Left renal pelvis (tissue), 4 donors: ENCODE measurements at places on chromosomes 2 and 18. TPM values are rescaled to one million over a fixed set of nuclear protein-coding genes. Genes with fewer than 3 reads are reported as not detected.

Gene RIT2
- not detected for polyA plus RNA-seq

Gene COL4A4
- 44.2 TPM for polyA plus RNA-seq

Gene DSG4
- not detected for polyA plus RNA-seq

Gene B3GNT7
- polyA plus RNA-seq = 3.3 TPM

Gene GPR39
- 4.4 TPM for polyA plus RNA-seq

Gene SCN7A
- polyA plus RNA-seq = 14.3 TPM

GRCh38 chr2:232018181-232018580 is 56.7 kb downstream of the DIS3L2 start:
- no peak for DNase-seq

DNA sequence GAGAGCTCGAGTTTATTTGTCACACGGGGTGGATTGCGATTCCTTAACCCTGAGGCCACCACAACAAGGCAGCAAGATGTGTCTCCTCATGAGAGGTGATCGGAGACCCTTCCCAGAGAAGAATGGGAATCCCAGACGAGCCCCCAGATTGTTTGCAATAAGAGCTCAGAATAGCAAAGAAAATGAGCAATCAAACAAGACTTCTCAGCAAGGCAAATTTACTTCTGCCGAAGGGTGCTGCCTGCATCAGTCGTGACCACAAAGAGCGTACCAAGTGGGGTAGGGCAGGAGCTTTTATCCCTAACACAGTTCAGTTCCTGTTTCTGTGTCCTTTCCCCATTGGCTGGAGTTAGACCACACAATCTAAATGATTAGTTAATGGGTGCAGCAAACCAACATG is 237.5 kb upstream of the SYT4 start:
- DNase-seq = no peak

GRCh38 chr2:237319887-237320286 is 94.1 kb downstream of the COL6A3 start:
- DNase-seq = no peak

DNA sequence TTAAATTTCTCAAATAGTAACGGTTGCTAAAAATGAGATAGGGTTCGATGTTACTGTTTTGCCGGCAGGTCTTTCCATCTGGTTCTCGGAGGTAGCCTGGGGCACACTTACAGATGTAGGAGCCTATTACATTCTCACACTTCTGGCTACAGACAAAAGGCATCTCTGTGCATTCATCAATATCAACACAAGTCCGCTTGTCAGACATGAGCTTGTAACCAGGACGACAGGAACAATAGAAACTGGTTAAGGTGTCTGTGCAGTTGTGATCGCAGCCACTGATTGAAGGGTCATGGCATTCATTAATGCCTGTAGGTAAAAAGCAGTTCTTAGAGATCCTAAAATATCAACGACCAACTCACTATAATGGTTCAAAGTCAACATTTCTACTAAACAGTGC is 116.3 kb downstream of the DHRS9 start:
- DNase-seq = no peak

GRCh38 chr2:69933254-69933828 is 18.4 kb downstream of the MXD1 start:
- no peak for DNase-seq

- no peak for DNase-seq
Measured at GRCh38 chr18:27735117-27735516, 441.8 kb downstream of the CDH2 start.

DNA sequence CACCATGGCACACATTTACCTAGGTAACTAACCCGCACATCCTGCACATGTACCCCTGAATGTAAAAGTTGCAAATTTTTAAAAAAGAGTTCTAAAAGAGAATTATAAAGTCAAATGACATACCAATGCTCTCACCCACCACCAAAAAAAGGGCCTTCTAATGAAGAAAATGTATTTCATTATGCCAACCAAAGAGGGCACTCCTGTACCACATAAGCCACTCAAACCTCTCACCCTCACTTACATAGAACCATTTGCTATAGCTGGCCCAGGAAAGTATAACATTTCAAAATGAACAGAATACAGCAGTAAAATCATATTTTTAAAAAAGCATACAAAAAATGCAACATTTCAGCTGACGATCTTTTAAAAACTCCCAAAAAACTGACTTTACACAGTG is 241.5 kb upstream of the PKDCC start:
- no peak for DNase-seq

DNA sequence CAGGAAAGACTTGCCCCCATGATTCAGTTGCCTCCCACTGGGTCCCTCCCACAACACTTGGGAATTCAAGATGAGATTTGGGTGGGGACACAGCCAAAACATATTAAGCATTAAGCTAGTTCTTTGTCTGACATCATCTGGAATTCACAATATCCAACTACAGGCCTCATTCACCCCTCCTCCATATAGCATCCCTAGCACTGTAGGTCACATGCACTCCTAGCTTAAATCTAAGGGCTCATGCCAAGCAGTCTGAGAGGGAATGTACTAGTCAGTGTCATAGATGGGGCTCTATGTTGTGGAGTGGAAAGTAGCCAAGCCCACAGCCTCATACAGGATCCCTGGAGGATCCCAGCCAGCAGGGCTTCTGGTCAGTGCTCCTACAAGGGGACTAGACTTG is 92.1 kb downstream of the IRS1 start:
- no peak for DNase-seq
